Psoas muscle (tissue), 8 donors: ENCODE measurements at places on chromosomes 3 and 15.

- H3K27ac ChIP-seq: no peak overlapping the region
- peaks cover 2% of the 10 kb centered on the region for H3K4me1 ChIP-seq
- no peak overlapping the region for H3K4me3 ChIP-seq
- no peaks in the 10 kb centered on the region for H3K36me3 ChIP-seq
These were observed 4.6 kb upstream of the OXTR start for GRCh38 chr3:8773941-8774542.

DNA sequence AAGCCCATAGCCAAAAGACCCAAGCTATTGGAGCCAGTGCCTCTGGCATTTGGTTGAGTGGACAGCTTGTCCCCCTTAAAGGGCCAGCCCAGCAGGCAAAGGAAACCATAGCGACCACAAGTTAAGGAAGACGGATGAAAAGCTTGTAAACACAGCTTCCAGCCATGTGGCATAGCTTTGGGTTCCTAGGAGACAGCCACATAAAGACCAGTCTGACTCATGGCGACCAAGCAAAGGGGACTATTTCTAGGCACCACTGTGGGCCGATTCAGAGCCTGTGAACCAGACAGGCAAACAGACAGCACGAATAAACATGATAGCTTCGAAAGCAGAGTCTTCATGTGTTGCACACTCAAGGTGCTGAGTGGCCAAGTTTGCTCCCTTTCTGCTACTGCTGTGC is 30.5 kb upstream of the SRGAP3 start:
- H3K4me3 ChIP-seq: no peak overlapping the region
- DNase-seq: no peak

GRCh38 chr15:43517354-43518196 is at the start of gene MAP1A:
Gene MAP1A (plus strand): TSS chr15:43517608. CDS start chr15:43521474, 3,866 bp downstream.
- peak within 1 kb of the TSS; percentile 50 for H3K27ac ChIP-seq
- peak; percentile 64 for DNase-seq
- H3K27me3 ChIP-seq: no peaks in the 10 kb centered on the region

- H3K27ac ChIP-seq: no peak overlapping the region
- no peaks in the 10 kb centered on the region for H3K36me3 ChIP-seq
- no peaks in the 10 kb centered on the region for H3K27me3 ChIP-seq
- H3K4me3 ChIP-seq: no peak overlapping the region
- DNase-seq: no peak
These were observed 87.4 kb downstream of the BCHE start for GRCh38 chr3:165749821-165750220.

DNA sequence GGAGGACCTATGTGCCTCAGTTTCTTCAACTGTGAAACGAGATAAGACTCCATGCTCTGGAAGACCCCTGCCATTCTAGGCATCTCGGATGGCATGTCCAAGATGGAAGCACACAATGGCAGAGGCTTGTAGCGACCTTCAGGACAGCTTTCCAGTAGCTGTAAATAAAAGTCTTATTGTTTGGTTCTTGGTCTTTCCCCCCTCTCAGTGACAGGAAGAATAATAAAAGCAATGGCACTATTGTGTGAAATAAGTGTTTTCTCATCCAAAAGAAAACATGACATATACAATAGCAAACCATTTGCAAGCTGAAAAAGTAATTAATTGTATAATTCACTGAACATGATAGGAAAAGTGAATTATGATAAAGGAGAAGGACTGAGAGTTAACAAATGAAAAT is 32.5 kb upstream of the CD47 start:
- no peak for DNase-seq
- H3K4me3 ChIP-seq: no peak overlapping the region
- no peak overlapping the region for H3K27ac ChIP-seq
- H3K36me3 ChIP-seq: no peaks in the 10 kb centered on the region
- peaks cover 2% of the 10 kb centered on the region for H3K27me3 ChIP-seq

GRCh38 chr3:116896116-116896515 is 186.5 kb downstream of the TUSC7 start:
- H3K4me1 ChIP-seq: no peaks in the 10 kb centered on the region
- no peak overlapping the region for H3K4me3 ChIP-seq
- DNase-seq: no peak
- H3K36me3 ChIP-seq: no peaks in the 10 kb centered on the region
- H3K27me3 ChIP-seq: no peaks in the 10 kb centered on the region

DNA sequence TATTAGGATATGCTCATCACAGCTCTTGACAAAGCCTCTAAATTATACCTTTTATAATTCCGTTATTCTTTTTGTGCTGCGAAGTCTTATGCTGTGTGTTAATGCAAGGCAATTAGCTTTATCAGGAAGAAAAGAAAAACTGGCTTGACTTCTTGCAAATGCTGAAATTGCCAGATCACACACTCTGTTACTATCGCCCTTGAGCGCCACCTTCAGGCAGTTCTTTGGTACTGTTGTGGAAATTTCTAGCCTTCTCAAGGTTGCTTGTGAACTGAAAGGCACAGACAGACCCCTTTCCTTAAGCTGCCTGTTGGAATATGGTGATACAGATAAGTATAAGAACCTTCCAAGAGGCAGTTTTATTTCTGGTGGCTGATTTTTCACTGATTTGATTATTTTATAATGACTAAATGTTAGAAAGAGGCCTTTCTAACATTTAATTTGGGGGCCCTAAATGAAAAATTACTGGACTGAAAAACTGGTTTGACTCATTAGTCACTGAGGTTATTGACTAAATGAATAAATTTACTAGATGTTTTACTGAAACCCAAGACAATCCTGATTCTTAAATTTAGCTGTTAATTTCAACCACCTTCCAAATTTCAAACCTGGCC is 126.2 kb upstream of the RASGRP1 start:
- no peaks in the 10 kb centered on the region for H3K36me3 ChIP-seq
- no peaks in the 10 kb centered on the region for H3K4me1 ChIP-seq
- DNase-seq: peak; percentile 33
- H3K27me3 ChIP-seq: no peaks in the 10 kb centered on the region
- no peak overlapping the region for H3K27ac ChIP-seq

DNA sequence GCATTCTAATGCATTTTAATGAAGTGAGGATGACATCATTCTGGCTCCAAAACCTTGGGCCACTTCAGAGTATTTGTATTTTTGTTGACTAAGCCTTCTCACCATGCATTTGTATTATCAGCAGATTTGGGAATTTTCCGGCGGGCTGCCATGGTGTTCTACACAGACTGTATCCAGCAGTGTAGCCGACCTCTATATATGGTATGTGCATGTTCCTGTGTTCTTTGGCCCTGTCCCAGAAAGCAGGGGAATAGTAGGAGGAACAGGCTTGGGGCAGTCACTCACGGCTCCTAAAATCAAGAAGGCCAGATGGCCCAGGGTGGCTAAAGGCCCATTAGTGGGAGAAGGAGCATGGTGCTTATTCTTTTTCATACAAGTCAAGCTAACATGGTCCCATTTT is 80.5 kb downstream of the USF3 start:
- no peaks in the 10 kb centered on the region for H3K27me3 ChIP-seq
- H3K4me3 ChIP-seq: no peak overlapping the region
- H3K27ac ChIP-seq: no peak overlapping the region
- no peaks in the 10 kb centered on the region for H3K36me3 ChIP-seq

DNA sequence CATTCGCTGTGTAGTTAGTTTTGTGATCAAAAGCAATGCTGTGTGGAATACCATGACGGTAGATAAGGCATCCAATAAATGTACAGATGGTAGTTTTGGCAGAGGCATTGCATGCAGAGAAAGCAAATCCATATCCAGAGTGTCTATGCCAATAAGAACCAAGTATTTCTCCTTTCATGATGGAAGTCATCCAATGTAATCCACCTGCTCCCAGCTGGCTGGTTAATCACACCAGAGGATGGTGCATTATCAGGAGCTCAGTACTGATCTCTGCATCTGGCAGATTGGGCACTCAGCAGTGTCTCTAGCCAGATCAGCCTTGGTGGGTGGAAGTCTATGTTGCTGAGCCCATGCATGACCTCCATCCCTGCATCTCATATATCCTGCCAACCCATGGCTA is 677.7 kb upstream of the NECTIN3 start:
- DNase-seq: no peak
- H3K27ac ChIP-seq: no peak overlapping the region
- H3K36me3 ChIP-seq: no peaks in the 10 kb centered on the region
- no peak overlapping the region for H3K4me3 ChIP-seq

GRCh38 chr3:65485826-65486469 is 552.8 kb downstream of the MAGI1 start:
- DNase-seq: no peak
- peaks cover 55% of the 10 kb centered on the region for H3K4me1 ChIP-seq
- no peaks in the 10 kb centered on the region for H3K27me3 ChIP-seq
- peak overlapping the region; percentile 17 for H3K27ac ChIP-seq
- no peaks in the 10 kb centered on the region for H3K36me3 ChIP-seq
- peak overlapping the region; percentile 25 for H3K4me3 ChIP-seq

DNA sequence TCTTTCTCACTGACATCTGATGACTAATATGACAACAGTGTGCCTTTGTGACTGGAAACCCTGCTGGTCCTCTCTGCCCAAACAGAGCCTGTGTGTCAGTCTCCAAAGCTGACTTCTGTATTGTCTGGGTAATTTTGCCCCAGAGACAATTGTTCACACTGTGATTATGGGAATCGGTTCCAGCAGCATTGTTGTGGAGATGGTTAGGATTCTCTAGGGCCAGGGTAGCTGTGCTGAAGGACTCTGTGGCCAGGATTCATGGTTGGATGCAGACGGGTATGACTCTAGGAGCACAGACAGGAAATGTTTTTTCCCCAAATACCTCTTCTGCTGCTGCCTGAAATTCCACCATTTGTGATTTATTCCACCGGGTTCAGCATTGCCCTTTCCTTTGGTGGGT is 57.5 kb upstream of the ITGA11 start:
- no peak for DNase-seq
- H3K27me3 ChIP-seq: no peaks in the 10 kb centered on the region
- H3K27ac ChIP-seq: no peak overlapping the region

DNA sequence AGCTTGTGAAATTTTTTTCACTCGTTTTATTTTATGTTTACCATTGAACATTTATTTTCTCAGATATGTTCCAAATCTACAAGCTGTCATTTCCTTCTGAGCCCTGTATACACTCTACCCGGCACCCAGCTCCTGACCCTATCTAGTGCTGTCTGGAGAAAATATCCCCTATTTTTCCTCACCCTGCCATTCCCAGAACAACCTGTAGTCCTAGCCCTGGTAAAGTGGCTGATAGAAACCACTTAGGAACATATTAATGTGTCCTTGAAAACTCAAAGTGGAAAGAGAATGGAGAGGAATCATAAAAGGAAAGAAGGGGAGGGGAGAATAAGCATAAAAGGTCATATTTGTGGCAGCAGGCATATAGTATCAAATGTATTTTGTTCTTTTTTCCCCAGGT is 8.2 kb upstream of the TIMMDC1 start:
- H3K4me1 ChIP-seq: no peaks in the 10 kb centered on the region
- H3K36me3 ChIP-seq: peaks cover 72% of the 10 kb centered on the region
- no peak overlapping the region for H3K27ac ChIP-seq
- DNase-seq: no peak
- H3K4me3 ChIP-seq: no peak overlapping the region
- no peaks in the 10 kb centered on the region for H3K27me3 ChIP-seq
